ENCODE measurements at places on chromosomes 12 and 14.

DNA sequence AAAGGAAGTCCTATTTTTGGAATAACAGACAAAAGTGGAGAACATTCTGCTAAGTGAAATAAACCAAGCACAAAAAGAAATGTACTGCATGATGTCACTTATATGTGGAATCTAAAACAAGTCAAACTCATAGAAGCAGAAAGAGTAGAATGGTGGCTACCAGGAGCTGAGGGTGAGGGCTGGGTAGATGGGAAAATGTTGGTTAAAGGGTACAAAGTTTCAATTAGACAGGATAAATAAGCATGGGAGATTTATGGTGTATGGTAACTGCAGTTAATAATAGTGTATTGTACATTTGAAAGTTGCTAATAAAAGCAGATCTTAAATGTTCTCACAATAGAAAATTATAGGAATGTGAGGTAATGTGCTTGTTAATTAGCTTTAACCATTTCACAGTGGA is 12.8 kb downstream of the LUM start:
- no peak for DNase-seq

DNA sequence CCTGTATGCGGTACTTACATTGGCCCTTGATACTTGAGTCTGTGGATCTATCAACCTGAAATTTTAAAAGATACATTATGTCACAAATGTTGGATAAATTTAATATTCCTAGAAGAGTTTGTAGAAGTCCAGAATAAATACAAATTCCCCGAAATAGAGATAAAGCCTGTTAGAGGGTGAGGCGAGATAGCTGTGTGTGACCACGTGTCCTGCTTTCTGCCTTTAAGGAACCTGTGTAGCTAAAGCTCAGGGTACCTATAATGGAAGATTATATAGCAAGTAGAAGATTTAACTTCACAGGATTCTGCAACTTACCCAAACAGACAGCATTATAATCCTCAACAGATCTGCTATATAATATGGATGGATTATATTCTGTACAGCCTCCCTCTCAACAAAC is 58.8 kb downstream of the APPL2 start:
- DNase-seq: no peak

- DNase-seq: no peak
Observed at GRCh38 chr14:48693793-48694192, 892.4 kb downstream of the RPS29 start.

- no peak for DNase-seq
Observed at GRCh38 chr12:32926356-32926755, 29.8 kb upstream of the PKP2 start.

DNA sequence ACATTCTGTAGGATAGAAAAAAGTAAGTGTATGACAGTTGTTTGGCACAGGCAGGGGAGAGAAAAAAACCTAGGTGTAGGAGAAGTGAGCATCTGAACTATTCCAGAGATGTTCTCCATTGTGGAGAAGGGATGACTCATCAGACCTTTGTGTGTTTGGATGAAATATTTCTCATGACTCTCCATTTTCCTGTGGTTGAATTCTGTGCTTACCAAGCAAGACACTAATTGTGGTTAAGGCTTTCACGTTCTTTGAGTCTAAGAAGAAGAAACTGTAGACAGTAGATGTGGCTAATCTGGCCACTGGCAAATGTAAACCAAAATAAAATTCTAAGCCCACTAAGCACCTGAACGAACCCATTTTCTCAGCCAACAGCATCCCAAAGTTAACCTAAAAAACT is 107.9 kb upstream of the GZMB start:
- no peak for DNase-seq

- no peak for DNase-seq
Observed at GRCh38 chr14:72701237-72701565, 192.7 kb downstream of the DPF3 start.

DNA sequence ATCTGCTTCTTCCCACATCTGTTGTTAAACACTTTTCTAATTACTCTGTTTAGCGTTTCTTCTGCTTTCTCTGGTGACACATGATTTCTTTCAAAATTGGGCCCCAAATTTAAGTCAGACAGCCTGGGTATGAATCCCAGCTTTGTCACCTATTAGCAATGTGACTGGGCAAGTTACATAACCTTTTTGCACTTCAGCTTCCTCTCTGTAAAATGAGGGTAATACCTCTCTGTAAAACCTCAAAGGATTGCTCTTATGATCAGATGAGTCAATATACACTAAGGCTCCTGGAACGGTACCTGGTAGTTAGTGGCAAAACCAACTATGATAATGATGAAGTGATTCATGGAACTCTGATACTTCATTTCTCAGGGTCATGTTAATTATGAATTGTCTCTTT is 33.0 kb downstream of the E2F7 start:
- DNase-seq: no peak

- no peak for DNase-seq
Observed at GRCh38 chr12:65308006-65308405, 29.5 kb downstream of the MSRB3 start.

- no peak for DNase-seq
Observed at GRCh38 chr12:2402073-2402579, 349.3 kb downstream of the CACNA1C start.

DNA sequence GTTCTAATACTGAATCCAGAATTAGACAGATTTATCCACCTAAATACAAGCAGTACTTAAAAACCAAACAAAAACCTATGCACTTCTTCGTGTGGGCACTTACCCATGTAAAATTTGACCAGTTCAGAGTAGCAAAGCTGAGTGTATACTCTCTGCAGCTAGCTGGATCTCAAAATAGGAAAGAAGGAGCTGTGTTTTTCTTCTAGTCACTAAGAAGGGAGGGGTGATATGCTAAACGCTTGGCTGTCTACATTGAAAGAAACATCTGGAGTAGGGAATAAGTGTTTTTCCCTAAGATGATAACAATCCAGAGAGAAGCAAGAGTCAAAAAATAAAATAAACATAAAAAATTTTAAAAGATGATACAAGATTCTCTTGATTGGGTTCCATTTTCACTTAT is 20.0 kb downstream of the RBMS2 start:
- no peak for DNase-seq

DNA sequence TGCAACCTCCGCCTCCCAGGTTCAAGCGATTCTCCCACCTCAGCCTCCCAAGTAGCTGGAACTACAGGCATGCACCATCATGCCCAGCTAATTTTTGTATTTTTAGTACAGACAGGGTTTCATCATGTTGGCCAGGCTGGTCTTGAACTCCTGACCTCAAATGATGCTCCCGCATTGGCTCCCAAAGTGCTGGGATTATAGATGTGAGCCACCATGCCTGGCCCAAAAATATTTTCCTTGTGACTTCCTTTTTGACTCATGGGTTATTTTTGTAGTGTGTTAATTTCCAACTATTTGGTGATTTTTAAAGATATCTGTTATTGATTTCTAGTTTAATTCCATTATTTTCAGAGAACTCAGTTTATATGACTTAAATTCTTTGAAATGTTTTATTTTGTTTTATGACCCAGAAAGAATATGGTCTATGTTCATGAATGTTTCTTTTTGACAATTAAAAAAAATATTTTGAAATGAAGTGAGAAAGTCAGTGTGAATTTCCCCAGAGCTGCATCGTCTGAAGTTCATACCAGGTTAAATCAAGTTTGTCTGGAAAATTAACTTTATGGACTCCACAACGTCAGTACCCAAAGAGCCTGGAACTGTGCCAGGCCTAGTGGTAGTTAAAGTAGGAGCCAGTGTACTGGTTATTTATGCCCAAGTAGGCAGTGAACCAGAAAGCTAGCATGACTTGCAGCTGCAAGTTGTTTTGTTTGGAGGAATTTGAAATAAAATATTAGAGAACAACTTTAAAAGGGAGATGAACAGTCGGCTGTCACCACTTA is 2.8 kb upstream of the CDKL1 start:
- no peak for DNase-seq

DNA sequence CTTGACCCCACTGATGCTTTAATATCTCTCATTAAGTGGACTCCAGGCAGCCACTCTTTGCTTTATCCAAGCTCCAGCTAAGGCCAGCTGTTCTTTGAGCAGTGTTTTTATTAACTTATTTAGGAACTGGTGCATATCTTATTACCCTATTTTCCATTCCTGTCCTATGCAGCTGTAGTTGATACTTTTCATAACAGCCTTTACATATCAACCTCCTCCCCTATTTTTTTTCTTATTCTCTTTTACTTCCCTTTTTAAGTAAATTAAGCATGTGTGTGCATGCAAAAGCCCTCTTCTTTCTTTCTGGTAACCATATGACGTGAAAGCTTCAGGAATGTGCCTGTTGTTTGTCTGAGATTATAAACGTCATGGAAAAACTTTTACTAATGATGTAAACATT is 121.2 kb downstream of the PTPRQ start:
- DNase-seq: no peak

DNA sequence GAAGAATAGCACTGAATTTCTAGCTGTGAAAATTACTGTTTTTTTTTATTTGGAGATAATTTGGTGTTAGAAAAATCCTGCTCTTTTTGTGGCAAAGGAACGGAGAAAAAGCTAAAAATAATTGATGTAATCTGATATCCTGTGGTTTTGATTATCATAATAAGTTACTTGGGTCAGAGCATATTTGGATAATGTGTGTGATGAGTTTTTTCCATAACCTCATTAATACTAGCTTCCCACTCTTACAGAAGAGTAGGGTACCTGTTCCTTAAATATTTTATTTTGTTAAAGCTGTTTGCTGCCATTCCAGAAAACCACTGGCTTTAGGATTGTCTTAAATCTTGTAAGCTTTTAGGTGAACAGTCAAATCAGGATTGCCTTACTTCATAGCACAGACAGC is 4.7 kb downstream of the PSMC6 start:
- DNase-seq: no peak

GRCh38 chr12:44286821-44287505 is 451.1 kb downstream of the TMEM117 start:
- no peak for DNase-seq

DNA sequence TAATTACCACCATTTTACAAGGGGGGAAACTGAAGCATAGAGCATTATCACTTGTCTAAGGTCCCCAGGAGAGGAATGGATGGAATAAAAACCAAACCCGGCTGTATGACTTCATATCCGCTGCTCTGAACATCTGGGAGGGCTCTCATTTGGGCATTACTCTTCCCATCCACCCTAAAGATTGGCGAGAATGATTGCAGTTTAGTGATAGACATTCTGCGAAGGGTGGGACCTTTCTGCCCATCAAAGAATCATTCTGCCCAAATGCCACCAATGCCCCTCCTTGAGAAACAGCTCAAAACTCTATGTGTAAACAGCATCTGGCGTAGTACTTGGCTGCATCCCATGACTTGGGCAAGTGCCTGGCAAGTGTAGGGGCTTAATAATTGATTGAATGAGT is 11.6 kb downstream of the CHST11 start:
- DNase-seq: no peak

DNA sequence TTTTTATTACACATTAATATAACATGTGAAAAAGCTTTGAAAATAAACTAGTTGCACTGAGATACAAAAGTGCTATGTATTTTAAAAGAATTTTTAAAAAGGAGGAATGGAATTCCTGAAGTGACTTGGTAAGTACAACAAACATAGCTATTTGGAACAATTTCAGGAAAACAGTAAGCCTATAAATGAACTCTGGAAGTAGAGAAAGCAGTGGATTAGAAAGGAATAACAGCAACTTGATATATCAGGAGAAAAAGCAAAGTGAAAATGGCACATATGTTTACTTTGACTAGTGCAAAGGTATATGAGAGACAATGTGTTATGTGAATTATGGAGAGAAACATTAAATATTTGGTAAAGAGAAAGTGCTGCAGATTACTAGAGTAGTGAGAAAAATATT is 811.7 kb downstream of the C12orf50 start:
- DNase-seq: no peak

DNA sequence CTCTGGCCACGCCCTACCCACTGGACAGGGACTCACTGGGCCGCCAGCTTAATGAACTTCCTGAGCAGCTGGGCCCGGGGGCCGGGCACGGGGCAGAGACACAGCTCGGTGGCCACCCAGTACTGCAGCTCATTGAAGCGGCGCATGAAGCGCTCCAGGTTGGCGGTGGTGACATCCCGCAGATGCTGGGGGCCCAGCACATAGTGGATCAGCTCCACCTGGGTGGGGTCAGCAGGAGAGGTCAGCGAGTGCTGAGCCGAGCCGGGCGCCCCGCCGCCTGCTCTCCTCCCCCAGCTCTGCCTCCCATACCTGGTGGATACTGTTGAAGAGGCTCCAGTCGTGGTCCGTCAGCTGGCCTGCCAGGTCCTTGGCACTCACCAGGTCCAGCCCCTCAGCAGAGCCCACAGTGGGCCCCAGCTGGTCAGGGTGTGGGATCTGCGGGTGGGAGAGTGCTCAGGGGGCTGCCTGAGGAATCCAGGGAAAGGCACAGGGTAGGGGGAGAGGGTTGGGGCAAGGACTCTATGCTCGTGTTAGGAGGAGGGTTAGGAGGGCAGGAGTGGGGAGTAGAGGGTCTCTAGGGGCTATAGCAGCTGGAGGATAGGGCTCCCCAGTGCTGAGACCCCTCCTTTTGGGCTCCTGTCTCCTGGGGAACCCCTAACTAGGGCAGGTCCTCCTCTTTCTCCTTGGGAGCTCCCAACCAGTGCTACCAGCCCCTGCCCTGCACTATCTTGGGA is 15.5 kb upstream of the ENDOU start:
- DNase-seq: no peak

DNA sequence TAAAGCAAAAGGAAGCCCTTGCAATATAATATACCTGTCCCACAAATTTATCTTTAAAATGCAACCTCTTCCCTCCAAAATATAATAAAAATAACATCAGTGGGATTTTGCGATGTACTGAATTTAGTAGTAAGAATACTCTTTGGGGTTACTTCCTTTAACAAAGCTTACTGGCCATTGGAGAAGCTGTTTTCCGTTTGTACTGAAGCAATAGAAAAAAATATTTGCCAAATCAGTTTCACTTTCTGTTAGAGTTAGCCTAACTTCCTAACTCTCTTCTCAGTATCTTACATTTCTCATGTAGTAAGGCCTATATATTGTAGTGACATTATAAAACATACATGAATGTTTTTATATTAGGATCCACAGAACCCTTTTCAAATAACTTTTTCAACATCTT is 3.7 kb downstream of the MAX start:
- no peak for DNase-seq

DNA sequence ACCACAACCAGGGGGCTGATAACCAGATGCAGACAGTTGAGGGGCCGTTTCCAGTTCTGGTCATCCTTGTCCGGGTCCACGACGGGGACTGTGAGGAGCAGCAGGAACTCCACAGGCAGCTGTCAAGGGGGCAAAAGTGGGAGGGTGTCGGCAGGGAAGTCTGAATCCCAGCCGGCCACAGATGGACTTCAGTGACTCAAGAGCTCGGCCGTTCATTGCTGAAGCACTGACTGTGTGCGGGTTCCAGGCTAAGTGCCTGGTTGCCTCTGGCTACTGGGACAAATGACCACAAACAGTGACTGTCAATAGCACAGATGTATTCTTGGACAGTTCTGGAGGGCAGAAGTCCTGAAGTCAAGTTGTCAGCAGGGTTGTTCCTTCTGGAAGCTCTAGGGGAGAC is 19.6 kb downstream of the SLC8B1 start:
- DNase-seq: no peak

DNA sequence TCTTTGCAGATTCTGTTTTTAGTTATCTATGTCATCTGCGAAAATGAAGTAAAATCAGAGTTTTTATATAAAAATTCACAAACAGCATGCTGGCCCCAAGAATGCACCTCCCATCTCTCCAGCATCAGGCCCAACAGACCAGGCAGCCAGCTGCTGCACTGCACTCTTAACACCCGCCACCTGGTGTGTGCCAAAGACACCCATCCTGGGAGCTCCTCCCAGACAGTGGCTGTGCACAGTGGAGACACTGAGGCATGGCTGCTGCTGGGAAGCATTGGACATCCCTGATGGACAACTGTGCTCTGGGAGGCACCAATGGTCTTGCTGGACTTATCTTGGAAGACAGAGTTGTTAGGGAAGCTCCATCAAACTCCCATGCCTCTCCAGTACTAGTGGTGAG is 817.2 kb downstream of the TMEM121 start:
- DNase-seq: no peak

Measured in mesothelial cell of epicardium (in vitro differentiated cells).